Small intestine (tissue), 16 donors: ENCODE measurements at places on chromosomes 16 and 17. TPM values are rescaled to one million over a fixed set of nuclear protein-coding genes. Genes with fewer than 3 reads are reported as not detected.
A peak's percentile ranks its signal among the peaks of the same experiment; 100 is the strongest.

Gene CDH11
- 2.2 TPM for polyA plus RNA-seq

Gene KIFC3
- 173 TPM for polyA plus RNA-seq

Gene CIITA
- polyA plus RNA-seq = 11.7 TPM

Gene PDE6G
- polyA plus RNA-seq = 7.8 TPM

- H3K27me3 ChIP-seq = no peaks in the 10 kb centered on the region
- H3K36me3 ChIP-seq = no peaks in the 10 kb centered on the region
- H3K27ac ChIP-seq = no peak overlapping the region
- no peak for DNase-seq
These were observed 34.2 kb upstream of the APPBP2 start for GRCh38 chr17:60559995-60560859.

DNA sequence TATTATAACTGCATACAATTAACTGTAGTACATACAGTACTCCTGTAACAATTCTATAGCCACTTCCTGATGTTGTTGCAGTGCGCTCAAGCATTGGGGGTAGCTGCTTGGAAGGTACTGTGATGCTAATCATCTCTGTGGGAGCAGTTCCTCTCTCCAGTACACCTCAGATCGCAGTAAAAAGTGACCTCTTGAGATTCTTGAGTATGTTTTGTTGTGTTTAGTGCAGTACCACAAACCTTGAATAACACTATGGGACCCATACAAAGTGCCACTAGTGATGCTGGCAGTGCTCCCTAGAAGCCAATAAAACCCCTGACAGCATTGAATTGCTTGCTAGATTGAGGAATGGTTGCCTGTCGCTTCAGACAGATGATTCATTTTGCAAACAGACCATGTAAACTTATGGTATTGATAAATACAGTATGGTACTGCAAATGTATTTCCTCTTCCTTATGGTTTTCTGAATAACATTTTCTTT lies 193.0 kb downstream of the SPECC1 start:
- no peaks in the 10 kb centered on the region for H3K27me3 ChIP-seq
- peak; percentile 12 for DNase-seq
- no peak overlapping the region for H3K4me3 ChIP-seq
- H3K36me3 ChIP-seq = peaks cover 5% of the 10 kb centered on the region

Gene OR4D1
- not detected for polyA plus RNA-seq

GRCh38 chr17:48240562-48241130 lies 133.1 kb downstream of the SNX11 start:
- H3K4me3 ChIP-seq = no peak overlapping the region
- H3K27ac ChIP-seq = no peak overlapping the region
- DNase-seq = no peak
- no peaks in the 10 kb centered on the region for H3K36me3 ChIP-seq
- no peaks in the 10 kb centered on the region for H3K27me3 ChIP-seq

DNA sequence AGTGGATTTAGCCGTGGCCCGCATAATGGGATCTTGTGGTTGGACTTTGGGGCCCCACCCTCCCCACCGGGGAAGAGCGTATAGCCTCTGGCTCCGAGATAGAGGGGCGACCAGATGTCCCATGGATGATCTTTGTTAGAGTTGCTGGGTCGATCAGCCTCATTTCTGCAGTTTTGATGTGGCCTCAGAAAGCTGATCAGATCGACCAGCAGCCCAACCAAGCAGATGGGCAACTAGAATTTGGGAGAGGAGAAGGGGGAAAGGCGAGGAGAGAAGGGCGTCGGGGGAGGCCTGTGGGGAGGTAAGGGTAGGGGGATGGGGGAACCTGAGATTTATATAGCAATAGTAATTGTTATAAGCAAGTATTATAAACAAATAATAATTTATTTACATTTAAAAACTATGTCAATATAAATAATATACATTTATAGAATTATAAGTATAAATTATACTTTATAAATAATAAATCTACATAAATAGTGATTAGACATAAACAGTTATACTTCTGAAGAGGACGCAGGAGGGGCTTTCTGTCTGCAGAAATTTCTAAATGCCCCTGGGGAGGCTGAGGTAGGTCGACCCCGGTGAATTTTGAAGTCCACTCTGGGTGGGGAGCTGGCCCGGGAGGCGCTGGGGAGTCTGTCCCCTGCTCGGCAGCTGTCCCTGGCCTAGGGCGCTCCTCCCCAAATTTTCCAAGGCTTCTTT lies 136.3 kb downstream of the KCNJ12 start:
- no peak overlapping the region for H3K4me3 ChIP-seq
- H3K27me3 ChIP-seq = no peaks in the 10 kb centered on the region
- no peak for DNase-seq
- no peaks in the 10 kb centered on the region for H3K36me3 ChIP-seq
- H3K4me1 ChIP-seq = peaks cover 6% of the 10 kb centered on the region

Gene NUP93
- 32.1 TPM for polyA plus RNA-seq

DNA sequence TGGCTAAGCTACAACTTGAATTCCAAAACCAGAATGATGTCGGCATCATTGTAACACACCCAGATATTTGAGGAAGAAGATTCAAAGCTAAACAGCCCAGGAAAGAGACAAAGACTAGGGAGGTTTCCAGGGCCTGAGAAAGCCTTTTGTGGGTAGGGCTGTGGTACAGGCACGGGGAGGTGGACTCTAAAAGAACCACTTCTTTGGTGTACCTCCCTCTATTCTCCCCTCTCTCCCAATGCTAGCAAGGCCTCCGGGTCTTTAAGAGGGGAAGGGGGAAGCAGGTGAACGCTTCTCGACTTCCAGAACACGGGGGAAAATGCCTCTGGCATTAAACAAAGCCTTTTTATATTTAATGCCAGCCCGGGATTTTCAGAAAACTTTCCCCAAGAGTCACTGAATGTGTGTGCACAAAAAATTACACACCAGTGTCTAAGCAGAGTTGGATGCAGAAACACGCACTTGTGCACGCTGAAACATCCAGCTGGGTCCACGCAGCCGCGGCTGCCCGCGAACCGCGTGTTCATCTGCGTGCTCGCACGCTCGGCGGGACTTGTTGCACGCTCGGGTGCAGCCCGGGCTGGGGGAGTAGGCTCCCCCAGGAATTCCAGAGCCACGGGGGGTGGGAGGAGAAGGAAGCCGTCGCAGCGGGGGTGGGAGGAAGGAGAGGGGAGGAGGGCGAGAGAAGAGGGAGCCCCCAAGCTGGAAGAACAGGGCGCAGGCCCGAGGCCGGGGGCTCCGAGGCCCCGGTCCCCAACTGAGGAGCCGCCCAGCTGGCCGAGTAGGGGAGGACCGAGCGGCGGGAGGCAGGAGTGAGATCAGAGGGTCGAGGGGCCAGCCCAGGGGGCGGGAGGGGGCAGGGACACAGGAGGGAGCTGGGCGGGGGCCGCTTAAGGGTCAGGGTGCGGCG lies 20.1 kb upstream of the ZNF423 start:
- DNase-seq = no peak
- peaks cover 13% of the 10 kb centered on the region for H3K4me1 ChIP-seq
- no peak overlapping the region for H3K4me3 ChIP-seq
- H3K27me3 ChIP-seq = no peaks in the 10 kb centered on the region
- H3K36me3 ChIP-seq = no peaks in the 10 kb centered on the region

Gene FGF11
- 0.61 TPM for polyA plus RNA-seq

GRCh38 chr17:74368341-74369081 lies 1.2 kb downstream of the GPR142 start:
- H3K27ac ChIP-seq = no peak overlapping the region
- no peak overlapping the region for H3K4me3 ChIP-seq
- peak; percentile 77 for DNase-seq
- no peaks in the 10 kb centered on the region for H3K4me1 ChIP-seq

DNA sequence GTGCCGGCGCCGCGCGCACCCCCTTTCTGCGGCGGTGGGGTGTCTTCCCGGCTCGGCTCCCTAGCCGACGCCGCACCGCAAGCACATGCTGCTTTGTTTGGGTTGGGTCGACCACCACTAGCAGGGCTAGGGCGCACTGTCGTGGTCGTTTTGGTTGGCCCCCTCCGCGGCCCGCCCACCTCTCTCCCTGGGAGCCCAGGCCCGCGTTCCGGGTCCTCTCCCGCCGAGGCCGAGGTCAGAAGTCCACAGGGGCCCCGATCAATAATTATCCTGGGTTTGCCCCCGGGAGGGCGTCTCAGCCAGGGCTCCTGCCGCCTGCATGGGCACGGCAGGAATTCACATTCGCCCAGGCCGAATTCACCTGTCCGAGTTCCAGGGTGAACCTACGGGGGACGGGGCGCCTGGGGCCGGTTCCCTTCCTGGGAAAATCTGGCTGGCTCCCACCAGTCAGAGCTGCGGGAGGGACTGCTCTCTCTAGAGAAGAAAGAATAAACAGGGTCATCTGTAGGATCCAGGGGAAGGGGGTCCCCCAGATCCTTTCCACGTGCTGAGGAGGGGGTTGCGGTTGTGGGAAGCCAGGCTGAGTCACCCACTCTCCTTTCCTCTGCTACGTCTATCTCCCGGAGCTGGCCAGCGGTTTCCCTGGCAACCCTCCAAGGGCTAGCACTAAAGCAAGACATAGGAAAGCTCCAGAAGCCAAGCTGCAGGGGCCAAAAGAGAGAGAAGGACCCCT lies 584 bp upstream of the STAT5B start:
- H3K36me3 ChIP-seq = no peaks in the 10 kb centered on the region
- H3K27ac ChIP-seq = peak overlapping the region; percentile 82
- H3K4me1 ChIP-seq = no peaks in the 10 kb centered on the region
- H3K27me3 ChIP-seq = no peaks in the 10 kb centered on the region
- H3K4me3 ChIP-seq = peak overlapping the region; percentile 91

DNA sequence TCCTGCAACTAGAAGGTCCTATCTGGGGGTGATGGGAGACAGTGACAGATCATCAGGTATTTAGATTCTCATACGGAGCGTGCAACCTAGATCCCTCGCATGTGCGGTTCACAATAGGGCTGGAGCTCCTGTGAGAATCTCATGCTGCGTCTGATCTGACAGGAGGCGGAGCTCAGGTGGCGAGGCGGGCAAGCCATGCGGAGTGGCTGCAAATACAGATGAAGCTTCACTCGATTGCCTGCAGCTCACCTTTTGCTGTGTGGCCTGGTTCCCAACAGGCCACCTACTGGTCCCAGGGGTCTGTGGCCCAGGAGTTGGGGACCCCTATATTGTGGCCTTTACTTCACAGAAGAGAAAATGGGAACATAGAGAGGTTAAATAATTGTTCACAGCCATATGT lies 200.4 kb downstream of the IRF8 start:
- no peaks in the 10 kb centered on the region for H3K4me1 ChIP-seq
- DNase-seq = no peak
- no peak overlapping the region for H3K4me3 ChIP-seq
- H3K36me3 ChIP-seq = no peaks in the 10 kb centered on the region

DNA sequence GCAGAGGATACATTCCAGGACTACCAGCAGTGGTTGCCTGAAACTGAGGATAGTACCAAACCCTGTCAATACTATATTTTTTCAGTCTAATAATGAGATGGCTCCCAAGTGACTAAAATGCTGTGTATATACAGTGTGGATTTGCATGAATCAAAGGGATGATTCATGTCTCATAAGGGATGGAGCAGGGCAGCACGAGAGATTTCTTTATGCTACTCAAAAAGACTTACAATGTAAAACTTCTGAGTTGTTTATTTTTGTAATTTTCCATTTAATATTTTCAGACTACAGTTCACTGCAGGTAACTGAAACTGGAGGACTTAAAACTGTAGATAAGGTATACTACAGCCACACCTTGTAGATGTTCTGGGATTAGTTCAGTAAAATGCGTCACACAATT lies 674.7 kb upstream of the SALL1 start:
- no peak overlapping the region for H3K4me3 ChIP-seq
- no peaks in the 10 kb centered on the region for H3K4me1 ChIP-seq
- no peaks in the 10 kb centered on the region for H3K27me3 ChIP-seq
- H3K27ac ChIP-seq = no peak overlapping the region
- no peaks in the 10 kb centered on the region for H3K36me3 ChIP-seq
- no peak for DNase-seq

DNA sequence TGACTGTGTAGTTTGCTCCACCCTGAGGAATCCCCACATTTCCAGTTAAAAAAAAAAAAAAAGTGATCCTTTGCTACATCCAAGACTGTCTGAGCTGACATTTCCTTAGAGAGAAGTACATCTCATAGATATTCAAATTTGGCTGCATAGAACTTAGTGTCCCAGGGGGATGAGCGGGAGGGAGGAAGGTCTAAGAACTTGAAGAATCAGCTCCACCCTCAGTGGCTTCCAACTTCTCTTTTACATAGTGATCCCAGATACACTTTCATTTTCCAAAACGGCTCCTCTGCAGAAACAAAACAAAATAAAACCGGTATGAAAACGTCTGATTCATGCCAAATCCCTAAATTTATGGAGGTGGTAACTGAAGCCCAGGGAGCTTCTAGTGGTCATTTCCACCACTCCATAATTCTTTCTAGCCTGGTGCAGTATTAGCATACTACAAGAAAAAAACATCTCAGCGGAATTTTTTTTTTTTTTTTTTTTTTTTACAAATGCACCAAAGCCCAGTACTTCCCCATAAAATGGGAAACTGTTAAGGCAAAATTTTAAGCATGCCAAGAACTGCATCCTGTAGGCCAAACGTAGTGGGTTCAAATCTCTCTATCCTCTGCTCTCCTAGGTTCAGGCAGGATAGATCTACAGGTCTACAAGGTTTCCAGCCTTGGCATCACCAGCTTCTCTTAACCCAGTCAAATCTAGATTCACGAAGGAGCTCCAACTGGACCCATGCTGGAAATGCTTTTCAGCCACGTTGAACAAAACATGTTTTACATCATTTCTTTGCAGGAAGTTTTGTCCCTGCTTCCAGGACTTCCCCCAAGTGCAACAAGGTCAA lies 29.3 kb downstream of the MAF start:
- DNase-seq = no peak
- no peaks in the 10 kb centered on the region for H3K36me3 ChIP-seq
- no peaks in the 10 kb centered on the region for H3K27me3 ChIP-seq
- no peak overlapping the region for H3K27ac ChIP-seq

Gene NLGN2
- polyA plus RNA-seq = 6.1 TPM

Gene SGCA
- polyA plus RNA-seq = 6.2 TPM

GRCh38 chr16:19168371-19169081 lies 486 bp downstream of the SYT17 start:
- DNase-seq = peak; percentile 55
- no peak overlapping the region for H3K27ac ChIP-seq
- H3K4me3 ChIP-seq = peak overlapping the region; percentile 60
- no peaks in the 10 kb centered on the region for H3K4me1 ChIP-seq
- H3K27me3 ChIP-seq = no peaks in the 10 kb centered on the region
- no peaks in the 10 kb centered on the region for H3K36me3 ChIP-seq

GRCh38 chr16:81987706-81988105 lies 23.6 kb downstream of the SDR42E1 start:
- no peaks in the 10 kb centered on the region for H3K36me3 ChIP-seq
- no peaks in the 10 kb centered on the region for H3K27me3 ChIP-seq
- H3K27ac ChIP-seq = no peak overlapping the region
- DNase-seq = peak; percentile 24
- H3K4me3 ChIP-seq = no peak overlapping the region

DNA sequence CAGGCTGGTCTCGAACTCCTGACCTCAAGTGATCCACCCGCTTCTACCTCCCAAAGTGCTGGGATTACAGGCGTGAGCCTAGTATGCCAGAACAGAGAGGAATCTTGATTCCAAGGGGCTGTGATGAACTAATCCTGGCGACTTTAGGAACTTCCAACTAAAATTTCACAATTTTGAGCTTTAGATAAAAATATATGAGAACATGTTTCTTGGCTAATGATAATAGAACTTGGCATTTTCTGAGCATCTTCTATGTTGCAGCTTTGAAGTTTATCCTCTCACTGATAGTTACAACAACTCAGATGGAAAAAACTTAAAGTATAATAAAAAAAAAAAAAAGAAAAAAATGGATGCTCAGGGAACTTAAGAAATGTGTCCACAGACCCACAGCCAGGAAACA lies 69.8 kb upstream of the WSCD1 start:
- DNase-seq = no peak
- H3K27me3 ChIP-seq = no peaks in the 10 kb centered on the region
- no peak overlapping the region for H3K4me3 ChIP-seq
- H3K4me1 ChIP-seq = no peaks in the 10 kb centered on the region

GRCh38 chr17:76683011-76683755 lies 27.6 kb downstream of the MXRA7 start:
- no peaks in the 10 kb centered on the region for H3K27me3 ChIP-seq
- no peaks in the 10 kb centered on the region for H3K36me3 ChIP-seq
- DNase-seq = no peak
